ENCODE measurements at places on chromosomes 5 and 9.
A peak's percentile ranks its signal among the peaks of the same experiment; 100 is the strongest.

GRCh38 chr5:172642051-172642409 is 967 bp downstream of the NEURL1B start:
- DNase-seq, result no peak

GRCh38 chr9:16410601-16411280 is 459.7 kb downstream of the BNC2 start:
- peak; percentile 75 for DNase-seq

DNA sequence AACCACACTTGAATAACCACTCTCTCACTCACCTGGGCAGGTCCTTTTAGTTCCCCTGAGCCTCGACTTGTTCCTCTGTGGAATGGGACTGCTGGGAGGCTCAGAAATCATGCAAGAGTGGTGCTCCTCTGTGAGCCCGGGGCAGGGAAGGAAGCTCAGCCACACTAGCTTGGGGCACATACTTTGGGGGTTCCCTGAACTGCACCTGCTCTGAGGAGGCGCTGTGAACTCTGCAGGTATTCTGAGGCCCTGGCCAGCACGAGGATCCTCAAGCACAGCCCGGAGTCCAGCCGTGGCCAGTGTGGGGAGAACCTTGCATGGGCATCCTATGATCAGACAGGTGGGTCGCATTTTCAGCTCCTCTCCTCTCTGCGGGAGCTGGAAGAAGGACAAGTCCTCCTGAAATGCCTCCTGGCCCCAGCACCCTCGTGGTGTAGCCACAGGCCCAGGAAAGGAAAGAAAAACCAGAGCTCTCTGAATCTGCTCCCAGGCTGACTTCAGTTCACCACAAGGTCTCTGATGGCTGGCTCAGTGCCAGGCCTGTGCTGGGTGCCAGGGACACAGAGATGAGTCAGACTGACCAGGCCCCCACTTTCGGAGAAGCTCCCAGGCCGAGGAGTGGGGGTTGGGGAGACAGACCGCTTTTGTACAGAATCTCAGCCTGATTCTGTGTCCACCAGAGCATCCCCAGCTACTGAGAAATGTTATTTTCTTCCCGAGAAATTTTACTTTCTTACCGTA is 11.9 kb downstream of the GLIPR2 start:
- peak; percentile 99 for DNase-seq

GRCh38 chr5:133746834-133747233 is 134.5 kb upstream of the FSTL4 start:
- DNase-seq, result no peak

- DNase-seq, result no peak
Measured at GRCh38 chr5:152332716-152333460, 72.2 kb downstream of the NMUR2 start.

GRCh38 chr9:21096172-21096900 is 18.6 kb upstream of the IFNB1 start:
- DNase-seq, result peak; percentile 74

DNA sequence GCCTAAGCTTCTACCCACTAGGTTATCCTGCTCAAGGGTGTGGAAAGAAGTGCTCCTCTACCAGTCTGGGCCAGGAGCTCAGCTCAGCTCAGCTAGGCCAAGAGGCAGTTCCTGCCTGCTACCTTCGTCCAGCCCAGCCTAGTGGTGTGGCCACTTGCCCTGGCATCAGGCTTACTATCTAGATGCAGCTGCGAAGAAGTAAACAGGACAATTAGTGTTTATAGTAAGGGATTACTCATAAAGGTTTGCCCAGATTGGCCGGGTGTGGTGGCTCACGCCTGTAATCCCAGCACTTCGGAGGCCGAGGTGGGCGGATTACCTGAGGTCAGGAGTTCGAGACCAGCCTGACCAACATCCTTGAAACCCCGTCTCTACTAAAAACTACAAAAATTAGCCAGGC is 12.8 kb upstream of the SPATA24 start:
- no peak for DNase-seq

GRCh38 chr9:137688725-137689124 is 69.9 kb downstream of the EHMT1 start:
- no peak for DNase-seq

All from kidney glomerular epithelial cell (primary cell).